RWPE2 (cell line): ENCODE measurements at places on chromosomes 12 and 14.

GRCh38 chr12:42873401-42873800 is 283.9 kb upstream of the PRICKLE1 start:
- no peak for DNase-seq

DNA sequence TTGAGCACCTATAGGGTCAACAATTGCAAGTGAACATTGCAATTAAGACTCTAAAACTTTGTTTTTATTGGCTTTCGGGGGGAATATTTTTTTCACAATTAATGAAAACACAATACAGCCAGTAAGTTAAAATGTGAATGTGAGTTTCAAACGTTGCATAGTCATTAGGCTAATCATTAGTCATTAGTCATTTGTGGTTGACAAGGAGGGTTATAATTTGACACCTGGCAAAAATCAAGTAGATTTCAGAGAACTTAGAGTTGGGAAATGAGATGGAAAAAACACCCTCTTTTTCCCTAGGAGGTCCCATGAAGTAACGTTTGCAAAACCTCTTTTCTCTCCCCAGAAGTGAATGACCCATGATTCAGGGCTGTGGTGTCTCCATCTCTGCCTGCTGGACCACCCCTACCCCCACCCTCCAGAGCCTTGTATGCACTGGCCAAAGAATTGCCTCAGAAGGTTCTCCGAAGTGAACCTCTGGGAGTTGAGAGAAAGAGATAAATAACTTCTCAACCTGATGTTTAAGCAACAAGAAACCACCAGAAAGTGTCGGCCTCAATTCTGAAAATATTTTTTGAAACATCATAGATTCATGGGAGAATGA is 196.3 kb downstream of the PAX9 start:
- DNase-seq: no peak

DNA sequence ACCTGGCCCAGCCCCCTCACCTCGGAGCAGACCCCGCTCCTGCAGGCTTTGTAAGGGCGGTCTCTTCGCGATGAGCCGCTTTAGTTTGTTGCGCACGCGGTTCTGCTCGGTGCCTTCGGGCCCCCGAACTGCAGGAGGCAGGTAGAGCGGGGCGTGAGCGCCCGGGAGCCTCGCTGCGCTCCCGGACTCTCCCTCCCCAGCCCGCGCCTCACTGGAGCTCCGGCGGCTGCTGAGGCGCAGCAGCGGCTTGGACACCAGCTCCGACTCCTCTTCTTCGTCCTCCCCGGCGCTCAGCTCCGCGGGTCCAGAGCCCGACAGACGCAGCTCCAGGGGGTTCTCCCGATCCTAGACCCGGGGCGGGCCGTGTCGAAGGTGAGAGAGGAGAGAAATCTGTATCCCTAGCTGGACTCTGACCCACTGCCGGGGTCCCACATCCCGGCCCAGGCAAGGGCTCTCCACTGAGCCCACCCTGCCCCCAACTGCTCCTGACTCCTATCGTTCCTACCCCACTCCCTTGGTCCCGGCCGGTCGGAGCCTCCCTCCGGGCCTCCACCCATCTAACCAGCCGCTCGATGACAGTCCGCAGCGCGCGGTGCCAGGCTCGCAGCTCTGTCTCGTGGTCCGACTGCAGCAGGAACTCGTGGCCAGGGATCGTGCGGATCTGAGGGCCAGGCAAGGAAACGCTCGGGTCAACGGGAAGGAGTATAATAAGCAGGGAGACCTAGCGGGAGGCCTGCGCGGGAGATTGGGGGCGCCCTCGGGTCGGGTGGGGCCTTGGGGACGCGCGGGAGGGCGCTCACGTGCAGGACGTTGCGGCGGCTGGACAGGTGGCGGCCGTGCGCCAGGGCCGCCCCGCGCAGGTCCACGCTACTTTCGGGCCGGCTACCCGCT is 4.2 kb downstream of the ARHGAP9 start:
- no peak for DNase-seq

DNA sequence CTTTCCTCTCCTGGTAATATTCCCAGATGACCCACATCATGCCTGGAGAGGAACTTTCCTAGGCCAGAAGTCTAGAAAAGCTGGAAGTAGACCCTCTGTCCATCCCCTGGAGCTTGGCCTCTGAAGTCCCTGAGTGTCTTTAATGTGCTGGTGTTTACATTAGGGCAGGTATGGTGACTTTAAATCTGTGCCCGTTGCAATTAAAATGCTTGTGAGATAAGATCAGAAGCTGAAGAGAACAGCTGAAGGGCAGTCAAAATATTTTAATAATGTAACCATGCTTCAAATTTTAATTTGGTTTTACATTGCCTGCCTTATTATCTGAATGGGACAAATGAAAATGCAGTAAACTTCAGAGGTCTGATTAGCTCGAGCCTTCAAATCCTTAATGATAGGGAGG is 1022.5 kb downstream of the BCL11B start:
- DNase-seq: no peak

DNA sequence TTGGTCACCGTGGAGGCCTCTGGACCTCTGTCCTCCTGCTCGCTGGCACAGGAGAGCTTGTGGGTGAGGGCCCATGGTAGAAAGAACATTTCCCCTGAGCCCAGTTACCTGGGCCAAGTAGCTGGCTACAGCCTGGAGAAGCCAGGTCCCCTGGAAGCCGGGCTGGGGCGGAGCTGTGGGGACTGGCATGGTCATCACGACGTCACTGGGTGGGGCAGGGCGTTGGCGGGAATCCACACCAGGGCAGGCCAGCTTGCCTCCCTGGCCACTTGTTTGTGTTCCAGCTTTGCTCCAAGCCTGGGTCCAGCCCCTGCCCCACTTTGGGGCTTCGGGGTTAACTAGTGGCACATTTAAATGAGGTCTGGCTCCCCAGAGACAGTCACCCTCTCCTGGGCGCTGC is 35.0 kb upstream of the SLC24A4 start:
- no peak for DNase-seq

DNA sequence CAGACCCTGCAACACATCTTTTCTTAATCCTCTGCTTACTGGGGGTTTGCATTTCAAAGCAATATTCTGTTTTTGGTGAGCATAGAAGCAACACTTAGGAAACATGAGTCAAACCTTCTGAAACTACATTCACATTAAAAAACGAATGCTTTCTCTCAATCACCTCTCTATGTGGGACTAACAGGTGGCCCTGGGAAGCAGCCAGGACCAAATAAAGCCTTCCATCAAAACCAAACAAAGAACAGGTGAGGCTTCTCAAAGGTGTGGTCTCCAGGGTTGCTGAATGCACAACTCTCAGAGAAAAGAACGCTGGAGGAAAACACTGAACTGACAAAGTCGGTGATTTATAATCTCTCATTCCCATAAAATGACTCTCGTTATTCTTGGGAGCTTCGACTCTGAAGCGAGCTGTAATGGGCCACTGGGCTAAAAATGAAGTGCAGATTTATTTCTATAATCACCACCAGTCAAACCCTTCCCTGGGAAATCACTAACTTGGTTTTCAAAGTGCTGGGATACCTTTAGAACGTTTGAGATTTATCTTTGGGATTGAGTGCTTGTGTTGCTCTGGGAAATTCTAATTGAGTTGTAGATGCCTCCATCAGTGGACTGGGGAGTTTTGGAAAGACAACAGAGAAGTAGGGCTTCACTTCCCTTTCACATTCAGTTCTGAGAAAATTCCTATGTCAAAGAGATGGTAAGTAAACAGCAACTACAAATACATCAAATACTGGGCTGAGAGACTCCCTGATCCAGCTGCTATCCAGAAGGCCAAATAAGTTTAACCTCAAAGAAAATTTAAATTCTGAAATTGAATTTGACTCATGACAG is 262.0 kb upstream of the TMPO start:
- no peak for DNase-seq

DNA sequence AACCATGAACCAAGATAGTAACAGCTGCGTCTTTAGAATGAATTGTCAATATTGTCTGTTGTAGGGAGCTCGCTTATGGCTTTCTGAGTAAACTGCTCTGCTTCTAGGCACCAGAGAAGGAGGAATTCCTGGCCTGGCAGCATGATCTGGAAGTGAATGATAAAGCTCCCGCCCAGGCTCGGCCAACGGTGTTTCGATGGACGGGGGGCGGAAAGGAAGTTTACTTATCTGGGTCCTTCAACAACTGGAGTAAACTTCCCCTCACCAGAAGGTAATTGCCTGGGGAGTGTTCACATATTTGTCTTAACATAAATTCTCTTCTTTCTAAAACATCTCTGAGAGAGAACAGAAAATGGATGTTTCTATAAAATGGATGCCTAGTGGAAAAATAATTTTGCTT is 4.3 kb downstream of the PRKAB1 start:
- DNase-seq: no peak

- DNase-seq: no peak
These were observed 397.2 kb downstream of the AEBP2 start for GRCh38 chr12:19836456-19836855.

- no peak for DNase-seq
These were observed 1.9 kb downstream of the SYT1 start for GRCh38 chr12:78866518-78866917.

- no peak for DNase-seq
These were observed 9.6 kb upstream of the OTUB2 start for GRCh38 chr14:94016446-94016976.

DNA sequence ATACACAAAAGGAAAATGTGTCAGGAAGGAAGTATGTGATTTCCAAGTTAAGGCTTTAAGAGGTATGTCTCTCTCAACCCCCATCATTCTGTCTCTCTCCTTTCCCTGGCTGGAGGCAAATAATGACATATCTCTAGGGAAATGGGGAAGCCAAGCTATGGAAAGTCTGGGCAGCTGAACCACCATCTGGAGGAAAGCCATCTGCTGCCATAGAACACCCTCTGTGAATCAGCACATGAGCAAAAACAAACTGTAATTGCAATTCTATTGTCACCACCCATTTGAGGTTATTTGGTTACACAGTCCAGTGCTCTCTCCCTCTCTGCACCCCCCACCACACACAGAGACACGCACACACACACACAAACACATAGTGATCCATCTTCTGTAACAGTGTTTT is 766.2 kb downstream of the FLRT2 start:
- no peak for DNase-seq

DNA sequence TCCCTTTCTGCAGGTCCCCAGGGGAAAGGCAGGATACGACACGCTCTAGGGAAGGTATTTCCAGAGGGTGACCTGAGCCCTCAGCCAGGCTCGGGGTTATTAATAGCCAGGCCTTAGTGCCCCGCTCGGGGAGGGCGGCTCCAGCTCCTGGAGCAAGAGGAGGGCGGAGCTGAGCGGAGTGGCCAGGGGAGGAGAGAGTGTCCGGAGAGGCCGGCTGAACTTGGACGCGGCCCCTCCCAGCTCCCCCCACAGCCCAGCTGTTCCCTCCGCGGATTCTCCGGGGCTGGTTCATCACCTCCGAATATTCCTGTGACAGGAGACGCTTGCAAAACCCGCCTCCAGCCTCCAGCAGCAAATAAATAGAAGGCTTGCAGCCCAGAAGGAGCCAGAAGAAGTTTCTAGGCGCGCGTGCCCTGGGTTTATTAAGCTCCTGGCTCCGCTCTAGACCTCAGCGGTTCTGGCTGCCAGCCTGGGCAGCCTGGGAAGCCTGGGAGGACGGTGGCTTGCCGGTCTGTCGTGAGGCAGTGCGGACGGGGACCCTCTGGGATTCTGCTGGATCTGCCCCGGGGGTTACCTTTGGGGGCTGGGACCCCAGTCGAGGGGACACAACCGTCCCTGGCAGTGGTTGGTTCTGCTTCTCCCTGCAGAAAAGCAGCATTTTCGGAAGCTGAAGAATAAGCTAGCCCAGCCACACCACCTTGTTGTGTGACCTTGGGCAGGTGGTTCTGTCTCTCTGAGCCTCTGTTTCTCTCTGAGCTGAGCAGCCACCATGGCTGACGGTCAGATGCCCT is at the start of gene HSPB8:
Gene HSPB8 (plus strand): TSS at position 388 of the 791 bp plus-strand sequence. CDS start 382 bp downstream, at position 770.
- no peak for DNase-seq
